ENCODE measurements at places on chromosomes 1 and 21. TPM values are rescaled to one million over a fixed set of nuclear protein-coding genes. Genes with fewer than 3 reads are reported as not detected.

TSSK3 gene
- total RNA-seq = 1.6 TPM

TEX38 gene
- not detected for total RNA-seq

CFAP74 gene
- total RNA-seq = not detected

SPRR4 gene
- not detected for total RNA-seq

PIK3CD gene
- 44.8 TPM for total RNA-seq

RGS13 gene
- not detected for total RNA-seq

CR1 gene
- total RNA-seq = not detected

ESPN gene
- total RNA-seq = not detected

RGS4 gene
- 8.3 TPM for total RNA-seq

ELF3 gene
- total RNA-seq = 0.81 TPM

RNU5D-1 gene
- total RNA-seq = not detected

PRR9 gene
- not detected for total RNA-seq

KRTAP19-1 gene
- total RNA-seq = not detected

AKIRIN1 gene
- total RNA-seq = 51.1 TPM

FMO5 gene
- 2.9 TPM for total RNA-seq

CCDC181 gene
- 0.32 TPM for total RNA-seq

NUP210L gene
- total RNA-seq = 0.16 TPM

HSF2BP gene
- 2.3 TPM for total RNA-seq

NBPF11 gene
- total RNA-seq = 6.5 TPM

CLEC20A gene
- total RNA-seq = not detected

MATN1 gene
- total RNA-seq = 0.36 TPM

TARBP1 gene
- 17.7 TPM for total RNA-seq

HIPK1 gene
- total RNA-seq = 33.2 TPM

SPRR2E gene
- total RNA-seq = not detected

KIF26B gene
- 74.8 TPM for total RNA-seq

RNF223 gene
- total RNA-seq = not detected

TMOD4 gene
- total RNA-seq = 1.6 TPM

FCN3 gene
- total RNA-seq = not detected

LORICRIN gene
- total RNA-seq = not detected

PAPPA2 gene
- 0.12 TPM for total RNA-seq

MAP3K21 gene
- total RNA-seq = 0.36 TPM

TNFRSF4 gene
- total RNA-seq = 0.24 TPM

THAP3 gene
- 16.5 TPM for total RNA-seq

ZP4 gene
- total RNA-seq = 0.12 TPM

All from hair follicle dermal papilla cell (primary cell).